ENCODE measurements at places on chromosomes 2 and 18. TPM values are rescaled to one million over a fixed set of nuclear protein-coding genes. Genes with fewer than 3 reads are reported as not detected.

Gene MERTK
- 35.0 TPM for total RNA-seq

Gene TANC1
- 98.1 TPM for total RNA-seq

Gene SLC11A1
- under 0.01 TPM for total RNA-seq

Gene RAX
- not detected for total RNA-seq

Gene UGT1A3
- total RNA-seq, result not detected

Gene USP40
- total RNA-seq, result 23.5 TPM

Gene DIPK1C
- total RNA-seq, result not detected

Gene CNDP1
- not detected for total RNA-seq

Gene CFC1
- total RNA-seq, result not detected

Gene C2orf15
- 0.33 TPM for total RNA-seq

Gene NAT8
- not detected for total RNA-seq

Gene AGXT
- total RNA-seq, result not detected

Gene NEB
- 1.2 TPM for total RNA-seq

Gene HOXD11
- not detected for total RNA-seq

Data from vein endothelial cell (primary cell).